Pancreas (tissue), 10 donors: ENCODE measurements at places on chromosomes 12 and 14. TPM values are rescaled to one million over a fixed set of nuclear protein-coding genes. Genes with fewer than 3 reads are reported as not detected.

The TMEM233 gene
- 0.52 TPM for total RNA-seq

The PLEKHG7 gene
- 0.55 TPM for total RNA-seq

The SOX5 gene
- 1.8 TPM for total RNA-seq

The TSPAN11 gene
- 0.13 TPM for total RNA-seq

The JPH4 gene
- total RNA-seq = 0.46 TPM

The PPP4R4 gene
- total RNA-seq = 0.79 TPM

The GLIPR1L1 gene
- not detected for total RNA-seq

The POMT2 gene
- 13.4 TPM for total RNA-seq

The B4GALNT1 gene
- 0.23 TPM for total RNA-seq

The COCH gene
- total RNA-seq = 7.9 TPM
